ENCODE measurements at places on chromosomes 11 and 22.

DNA sequence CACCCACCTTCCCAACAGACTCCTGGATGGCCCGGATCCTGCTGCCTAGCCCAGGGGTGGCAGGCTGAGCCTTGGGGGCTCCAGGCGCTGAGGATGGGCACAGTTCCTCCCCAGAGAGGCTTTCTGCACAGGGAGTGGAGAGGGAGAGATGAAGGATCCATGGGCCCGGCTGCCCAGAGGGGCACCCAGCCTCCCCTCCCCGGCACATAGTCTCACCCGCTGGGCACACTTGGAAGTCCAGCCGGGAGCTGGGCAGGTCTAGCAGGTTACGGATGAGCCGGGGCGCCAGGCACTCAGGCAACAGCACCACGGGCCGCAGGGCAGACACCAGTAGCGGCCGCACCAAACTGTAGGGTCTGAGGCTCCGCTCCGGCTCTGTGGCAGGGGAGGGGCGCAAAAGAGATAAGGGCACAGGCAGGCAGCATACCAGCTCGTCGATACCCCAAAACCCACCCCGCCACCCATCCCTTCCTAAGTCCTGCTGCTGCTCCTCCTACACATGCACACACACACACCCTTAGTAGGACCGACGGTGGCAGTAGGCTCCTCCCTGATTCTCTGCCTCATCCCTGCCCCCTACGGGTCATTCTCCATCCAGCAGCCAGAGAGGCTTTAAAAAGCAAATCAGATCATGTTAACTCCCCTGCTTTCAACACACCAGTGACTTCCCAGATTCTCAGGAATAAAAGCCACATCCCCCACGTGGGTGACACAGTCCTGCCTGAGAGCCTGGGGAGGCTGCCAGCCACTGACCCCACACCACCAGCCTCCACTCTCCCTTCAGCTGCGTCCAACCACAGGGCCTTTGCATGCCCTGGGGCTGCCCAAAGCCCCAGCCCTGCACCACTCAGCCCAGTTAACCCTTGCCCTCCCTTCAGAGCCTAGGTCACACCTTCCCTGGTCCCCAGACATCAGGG lies 6.5 kb upstream of the MFNG start:
- peak; percentile 68 for DNase-seq

GRCh38 chr11:14687943-14688627 lies 44.5 kb downstream of the PDE3B start:
- DNase-seq: no peak

DNA sequence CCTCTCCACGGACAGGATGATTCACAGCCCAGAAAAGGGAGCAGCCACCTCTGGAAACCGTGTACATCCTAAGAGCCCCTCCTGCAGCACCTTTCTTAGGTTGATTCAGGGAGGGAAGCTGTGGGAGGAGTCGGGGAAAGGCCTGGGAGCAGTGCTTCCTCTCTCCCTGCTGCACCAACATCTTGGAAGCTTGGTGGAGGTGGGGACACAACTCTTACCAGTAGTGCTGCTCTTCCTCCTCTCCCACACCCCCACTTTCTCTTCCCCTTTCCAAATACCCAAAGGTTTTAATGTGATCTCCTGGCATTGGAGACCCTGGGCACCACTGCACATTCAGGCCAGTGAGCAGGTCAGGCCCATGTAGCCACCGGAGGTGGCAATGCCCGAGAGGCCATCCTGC lies 46.4 kb upstream of the HORMAD2 start:
- no peak for DNase-seq

GRCh38 chr11:69427337-69427736 lies 54.1 kb upstream of the LINC01488 start:
- no peak for DNase-seq

GRCh38 chr11:119659971-119660723 lies 68.9 kb downstream of the NECTIN1 start:
- DNase-seq: no peak

DNA sequence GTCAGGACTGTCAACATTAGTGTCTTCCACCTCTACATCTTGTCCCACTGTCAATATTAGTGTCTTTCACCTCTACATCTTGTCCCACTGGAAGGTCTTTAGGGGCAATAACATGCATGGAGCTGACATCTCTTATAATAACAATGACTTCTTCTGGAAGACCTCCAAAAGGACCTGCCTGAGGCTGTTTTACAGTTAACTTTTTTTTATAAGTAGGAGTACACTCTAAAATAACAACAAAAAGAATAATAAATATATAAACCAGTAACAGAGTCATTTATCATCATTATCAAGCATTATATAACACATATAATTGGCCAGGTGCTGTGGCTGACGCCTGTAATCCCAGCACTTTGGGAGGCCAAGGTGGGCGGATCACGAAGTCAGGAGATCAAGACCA lies 57.5 kb downstream of the PAK1 start:
- no peak for DNase-seq

DNA sequence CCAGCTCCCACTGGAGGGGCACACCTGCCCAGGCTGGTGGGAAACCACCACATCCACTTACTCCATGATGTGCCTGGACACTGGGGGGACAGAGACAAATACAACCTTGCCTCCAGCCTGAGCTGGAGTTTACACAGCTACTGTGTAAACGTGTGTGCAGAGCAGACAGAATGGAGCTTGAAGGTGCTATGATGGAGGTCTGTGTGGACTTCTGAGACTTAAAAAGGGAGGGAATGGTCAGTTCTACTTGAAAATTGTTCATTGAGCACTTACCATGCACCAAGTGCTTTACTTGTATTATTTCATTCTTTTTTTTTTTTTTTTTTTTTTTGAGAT lies 11.2 kb downstream of the CDCA5 start:
- DNase-seq: no peak

- no peak for DNase-seq
Observed at GRCh38 chr11:86186386-86186785, 58.2 kb upstream of the EED start.

DNA sequence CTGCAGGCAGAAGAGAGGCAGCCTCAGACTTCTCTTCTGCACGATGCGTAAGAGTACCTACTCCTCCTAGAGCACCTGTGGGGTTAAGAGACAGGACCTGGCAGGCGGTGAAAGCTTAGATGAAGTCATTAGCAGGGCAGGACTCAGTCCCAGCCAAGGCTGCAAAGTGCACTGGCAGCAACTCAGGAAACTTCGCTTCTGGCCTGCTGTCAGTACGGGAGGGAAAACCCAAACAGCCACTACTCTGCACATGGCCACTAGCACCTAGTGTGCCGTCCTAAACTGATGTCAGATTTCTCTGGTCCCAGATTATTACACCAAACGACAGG lies 8.8 kb upstream of the KLHL35 start:
- DNase-seq: no peak

GRCh38 chr11:69416762-69417698 lies 64.4 kb upstream of the LINC01488 start:
- DNase-seq: no peak

- DNase-seq: no peak
Observed at GRCh38 chr11:40716344-40717130, 742.9 kb downstream of the LRRC4C start.

- no peak for DNase-seq
Observed at GRCh38 chr22:39907605-39908097, 6.8 kb downstream of the GRAP2 start.

GRCh38 chr11:114774599-114775361 lies 96.5 kb downstream of the NXPE2 start:
- DNase-seq: peak; percentile 82

DNA sequence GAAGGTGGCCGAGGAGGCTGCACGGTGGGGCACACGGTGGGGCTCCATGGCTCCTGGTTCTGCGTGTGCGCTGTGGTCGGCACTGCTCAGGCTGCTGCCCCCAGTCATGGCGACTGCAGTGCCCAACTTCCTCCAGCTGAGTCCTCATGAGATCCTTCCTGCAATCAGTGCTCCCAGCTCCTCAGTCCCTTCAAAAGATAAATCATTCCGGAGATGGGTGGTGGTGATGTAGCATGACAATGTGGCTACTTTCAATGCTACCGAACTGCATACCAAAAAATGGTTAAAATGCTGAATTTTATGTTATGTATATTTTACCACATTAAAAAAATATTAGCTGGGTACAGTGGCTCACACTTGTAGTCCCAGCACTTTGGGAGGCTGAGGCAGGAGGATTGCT lies 14.1 kb upstream of the VPREB1 start:
- no peak for DNase-seq

GRCh38 chr11:83037877-83038276 lies 33.8 kb downstream of the RAB30 start:
- no peak for DNase-seq

DNA sequence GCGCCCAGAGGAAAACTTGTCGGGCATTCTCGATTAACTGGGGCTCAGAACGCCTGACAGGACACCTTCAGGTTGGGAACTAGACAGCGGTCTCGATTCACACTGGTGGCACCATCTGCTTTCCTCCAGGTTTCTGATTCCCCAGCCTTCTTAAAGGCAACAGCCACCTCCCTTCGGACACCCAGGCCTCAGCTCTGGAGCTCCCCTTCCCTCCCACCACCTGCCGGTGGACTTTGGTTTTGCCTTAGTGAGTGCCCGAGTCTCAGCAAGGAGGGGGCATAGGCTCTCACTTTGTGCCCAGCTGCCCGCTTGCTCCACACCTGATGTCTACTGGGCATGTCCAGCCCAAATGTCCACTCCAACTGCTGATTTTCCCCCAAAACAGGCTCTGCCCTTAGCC lies 110.4 kb upstream of the PARVA start:
- no peak for DNase-seq

GRCh38 chr22:49783036-49783746 lies 44.5 kb downstream of the BRD1 start:
- no peak for DNase-seq

DNA sequence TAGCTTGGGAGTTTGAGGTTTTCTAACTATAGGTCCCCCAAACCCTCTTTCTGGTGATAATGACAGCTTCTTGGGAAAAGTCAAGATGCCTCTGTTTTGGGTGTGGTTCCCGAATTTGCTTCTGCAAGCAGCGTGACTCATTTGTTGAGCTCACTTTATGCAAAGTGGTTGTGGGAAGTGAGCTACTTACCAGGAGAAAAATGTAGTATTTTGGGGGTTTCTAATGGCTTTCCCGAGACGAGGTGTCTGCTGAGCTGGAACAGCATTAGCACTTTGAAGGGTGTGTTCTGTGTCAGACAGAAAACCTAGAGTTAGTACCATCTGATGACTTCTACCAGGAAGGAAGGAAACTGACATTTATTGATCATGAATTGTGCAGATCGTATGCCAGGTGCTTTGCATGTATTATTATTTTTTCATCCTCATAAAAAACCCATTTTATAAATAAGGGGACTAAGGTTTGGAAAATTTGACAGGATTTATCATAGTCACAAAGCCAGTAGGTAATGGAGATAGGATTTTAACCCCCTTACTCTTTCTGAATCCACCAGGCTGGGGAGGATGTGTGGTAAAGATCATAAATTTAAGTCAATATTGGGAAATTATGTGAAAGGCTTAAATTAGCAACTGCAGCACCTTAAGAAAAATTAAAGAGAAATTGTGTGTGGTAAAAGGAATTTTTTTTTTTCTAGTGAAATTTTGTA lies 108.8 kb upstream of the CD44 start:
- no peak for DNase-seq

DNA sequence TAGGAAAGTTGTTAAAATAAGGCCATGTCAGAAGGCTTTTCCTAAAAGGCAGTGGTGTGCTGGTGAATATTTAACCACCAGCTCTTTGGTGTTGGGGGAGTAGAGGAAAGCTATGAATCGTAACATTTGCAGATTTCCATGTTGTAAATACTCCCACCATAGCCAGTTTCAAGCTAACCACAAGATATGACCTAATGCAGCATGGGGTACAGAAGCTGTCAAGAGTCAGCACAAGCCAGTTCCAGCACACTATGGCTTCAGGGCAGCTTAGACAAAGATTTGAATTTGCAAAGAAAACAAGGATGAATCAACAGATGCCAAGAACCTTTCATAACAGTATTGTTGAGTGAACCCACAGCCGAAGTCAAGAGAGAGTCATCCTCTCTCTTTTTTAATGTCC lies 40.0 kb downstream of the COMMD9 start:
- DNase-seq: peak; percentile 16

GRCh38 chr11:86183694-86184093 lies 60.9 kb upstream of the EED start:
- no peak for DNase-seq

GRCh38 chr11:125382314-125382791 lies 113.7 kb downstream of the FEZ1 start:
- DNase-seq: no peak

DNA sequence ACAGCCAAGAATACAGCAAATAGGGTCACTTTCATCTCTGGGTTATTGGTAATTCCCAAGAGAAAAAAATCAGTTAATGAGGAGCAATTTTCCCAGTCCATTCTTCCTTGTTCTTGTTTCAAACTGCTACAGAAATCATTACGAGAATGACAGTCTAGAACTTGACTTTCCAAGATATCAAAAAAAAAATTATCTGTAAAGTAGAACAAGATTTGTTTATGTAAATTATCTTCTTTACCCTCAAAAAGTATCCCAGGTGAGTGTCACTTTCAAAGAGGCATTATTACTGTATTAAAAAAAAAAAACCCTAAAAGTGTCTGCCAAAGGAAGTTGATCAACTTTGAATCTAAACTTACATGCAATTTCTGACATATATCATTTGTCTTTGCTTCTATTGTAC lies at the start of gene OR5W2:
Gene OR5W2, minus strand, starts transcription at position 101 of the 400 bp plus-strand sequence. Its CDS starts 0 bp downstream, at position 101.
- no peak for DNase-seq

- no peak for DNase-seq
Observed at GRCh38 chr22:46742576-46743221, 4.6 kb upstream of the CERK start.

DNA sequence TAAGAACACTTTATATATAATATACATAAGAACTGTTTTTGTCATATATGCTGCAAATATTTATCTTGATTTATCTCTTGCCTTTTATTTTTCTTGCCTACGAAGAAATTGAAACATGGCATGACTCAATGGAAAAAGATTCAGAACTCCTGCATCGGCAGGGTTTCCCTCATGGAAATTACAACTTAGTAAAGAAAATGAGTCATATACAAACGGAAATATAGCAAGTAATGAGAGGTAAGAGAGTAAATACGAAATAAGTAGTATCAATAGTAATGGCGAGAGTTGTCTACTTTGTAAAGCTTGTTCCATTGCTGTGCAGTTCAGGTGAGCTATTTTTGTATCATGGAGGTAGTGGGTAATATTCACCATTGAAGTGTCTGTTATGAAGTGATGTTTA lies 350.4 kb downstream of the DDX10 start:
- no peak for DNase-seq

DNA sequence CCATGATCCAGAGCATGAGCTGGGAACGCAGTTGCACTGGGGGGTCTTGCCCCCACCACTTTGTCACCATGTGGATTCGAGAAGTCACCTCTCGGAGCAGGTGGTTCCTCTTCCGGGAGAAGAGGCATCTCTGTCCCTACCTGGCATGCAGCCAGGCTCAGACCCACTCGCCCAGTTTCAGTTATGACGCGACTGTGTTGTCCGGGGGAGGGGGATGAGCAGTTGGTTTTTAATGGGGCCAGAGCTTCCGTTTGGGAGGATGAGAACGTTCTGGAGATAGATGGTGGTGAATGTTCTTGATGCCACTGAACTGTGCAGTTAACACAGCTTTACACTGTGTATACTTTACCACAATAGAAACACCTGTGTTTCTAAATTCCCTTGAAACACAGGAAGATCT lies 41.5 kb downstream of the DHCR7 start:
- DNase-seq: no peak
